Activated naive CD4-positive, alpha-beta T cell treated with anti-CD3 and anti-CD28 coated beads for 36 hours (primary cell): ENCODE measurements at places on chromosomes 4 and X.

- H3K27ac ChIP-seq = no peak overlapping the region
- no peaks in the 10 kb centered on the region for H3K27me3 ChIP-seq
- no peaks in the 10 kb centered on the region for H3K36me3 ChIP-seq
- DNase-seq = no peak
- H3K4me3 ChIP-seq = no peak overlapping the region
Measured at GRCh38 chr4:109032671-109033070, 269.8 kb downstream of the COL25A1 start.

GRCh38 chr4:145879598-145879997 lies 59.0 kb downstream of the ZNF827 start:
- no peak overlapping the region for H3K4me3 ChIP-seq
- no peaks in the 10 kb centered on the region for H3K27me3 ChIP-seq
- H3K4me1 ChIP-seq = peaks cover 8% of the 10 kb centered on the region
- H3K27ac ChIP-seq = no peak overlapping the region

DNA sequence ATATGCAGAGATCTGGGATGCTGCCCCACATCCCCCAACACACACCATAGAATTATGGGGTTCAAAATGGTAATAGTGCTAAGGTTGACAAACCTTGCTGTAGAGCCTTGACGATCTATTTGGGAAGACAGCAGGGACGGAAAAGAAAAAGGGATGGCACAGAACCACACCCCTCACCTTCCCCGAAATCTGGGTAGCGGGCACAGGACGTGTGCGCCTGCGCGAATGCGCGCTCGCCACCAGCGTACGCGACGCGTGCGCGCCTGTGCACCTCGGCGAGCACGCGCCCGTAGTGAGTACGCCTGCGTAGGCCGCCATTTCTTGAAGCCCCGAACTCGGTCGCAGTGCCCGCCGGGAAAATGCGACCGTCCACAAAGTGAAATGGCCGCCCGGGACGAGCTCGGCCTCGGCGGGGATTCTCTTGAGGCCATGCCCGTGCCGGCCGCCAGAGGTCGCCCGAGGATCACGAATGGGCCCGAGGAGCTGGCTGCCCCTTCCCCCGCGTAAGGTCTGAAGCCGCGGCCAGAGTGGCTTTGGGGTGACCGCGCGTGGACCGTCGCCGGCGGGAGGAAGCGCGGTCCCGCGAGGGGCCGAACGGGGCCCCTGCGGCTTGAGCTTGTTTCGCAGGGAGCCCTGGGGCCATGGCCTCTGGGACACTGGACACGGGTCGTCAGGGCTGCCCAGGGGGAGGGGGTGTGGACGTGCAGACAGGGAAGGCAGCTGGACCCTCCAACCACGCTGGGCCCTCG lies 43.6 kb downstream of the ZNF185 start:
- no peaks in the 10 kb centered on the region for H3K36me3 ChIP-seq
- DNase-seq = peak; percentile 90
- no peaks in the 10 kb centered on the region for H3K27me3 ChIP-seq
- peak overlapping the region; percentile 76 for H3K27ac ChIP-seq
- H3K4me3 ChIP-seq = peak overlapping the region; percentile 79

DNA sequence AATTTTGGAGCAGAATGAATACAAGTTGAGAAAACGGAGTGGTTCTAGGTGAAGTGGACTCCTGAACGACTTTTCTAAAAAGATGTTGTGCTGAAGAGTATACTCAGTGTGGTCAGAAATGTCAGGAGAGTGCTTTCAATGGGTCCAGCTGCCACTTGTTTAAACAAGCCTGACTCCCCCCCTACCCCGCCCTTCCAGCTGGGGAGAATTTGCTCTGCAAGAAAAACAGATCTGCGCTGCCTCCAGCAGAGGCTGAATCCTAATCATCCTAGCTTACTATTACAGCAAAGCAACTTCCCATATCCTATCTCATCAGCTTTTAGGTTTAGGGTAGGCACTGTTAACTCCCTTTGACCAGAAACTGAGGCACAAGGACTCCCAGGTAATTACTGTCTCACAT lies 1.9 kb downstream of the MAP3K15 start:
- H3K27me3 ChIP-seq = peaks cover 21% of the 10 kb centered on the region
- H3K4me1 ChIP-seq = no peaks in the 10 kb centered on the region
- no peak for DNase-seq
- no peak overlapping the region for H3K4me3 ChIP-seq
- H3K36me3 ChIP-seq = no peaks in the 10 kb centered on the region

- no peak overlapping the region for H3K4me3 ChIP-seq
- no peak for DNase-seq
- H3K36me3 ChIP-seq = no peaks in the 10 kb centered on the region
Measured at GRCh38 chr4:89493367-89493766, 185.8 kb upstream of the GPRIN3 start.

GRCh38 chrX:130468395-130468923 lies 66.7 kb downstream of the RBMX2 start:
- no peaks in the 10 kb centered on the region for H3K36me3 ChIP-seq
- DNase-seq = no peak
- no peak overlapping the region for H3K27ac ChIP-seq
- no peak overlapping the region for H3K4me3 ChIP-seq
- H3K27me3 ChIP-seq = no peaks in the 10 kb centered on the region
- H3K4me1 ChIP-seq = no peaks in the 10 kb centered on the region

GRCh38 chr4:161132715-161133425 lies 1030.9 kb downstream of the FSTL5 start:
- H3K27me3 ChIP-seq = no peaks in the 10 kb centered on the region
- no peak for DNase-seq
- H3K27ac ChIP-seq = no peak overlapping the region
- no peaks in the 10 kb centered on the region for H3K36me3 ChIP-seq

GRCh38 chrX:52346174-52347165 lies 22.4 kb upstream of the XAGE2 start:
- no peaks in the 10 kb centered on the region for H3K36me3 ChIP-seq
- peak; percentile 52 for DNase-seq
- H3K4me3 ChIP-seq = no peak overlapping the region
- H3K27me3 ChIP-seq = no peaks in the 10 kb centered on the region
- no peak overlapping the region for H3K27ac ChIP-seq
